Activated CD4-positive, alpha-beta T cell treated with anti-CD3 and anti-CD28 coated beads, Interleukin-2, Interleukin-6, amounts not matched to agents 100 ng/mL and 50 ng/mL, durations not matched to agents 16 hours and 8 hours (primary cell): ENCODE measurements at places on chromosomes 1 and 21.

- DNase-seq, result no peak
These were observed 125.9 kb upstream of the ESRRG start for GRCh38 chr1:216849146-216849545.

GRCh38 chr1:160637821-160638539 is 8.9 kb downstream of the SLAMF1 start:
- peak; percentile 85 for DNase-seq

GRCh38 chr1:173062150-173062938 is 11.6 kb upstream of the TNFSF18 start:
- DNase-seq, result no peak

DNA sequence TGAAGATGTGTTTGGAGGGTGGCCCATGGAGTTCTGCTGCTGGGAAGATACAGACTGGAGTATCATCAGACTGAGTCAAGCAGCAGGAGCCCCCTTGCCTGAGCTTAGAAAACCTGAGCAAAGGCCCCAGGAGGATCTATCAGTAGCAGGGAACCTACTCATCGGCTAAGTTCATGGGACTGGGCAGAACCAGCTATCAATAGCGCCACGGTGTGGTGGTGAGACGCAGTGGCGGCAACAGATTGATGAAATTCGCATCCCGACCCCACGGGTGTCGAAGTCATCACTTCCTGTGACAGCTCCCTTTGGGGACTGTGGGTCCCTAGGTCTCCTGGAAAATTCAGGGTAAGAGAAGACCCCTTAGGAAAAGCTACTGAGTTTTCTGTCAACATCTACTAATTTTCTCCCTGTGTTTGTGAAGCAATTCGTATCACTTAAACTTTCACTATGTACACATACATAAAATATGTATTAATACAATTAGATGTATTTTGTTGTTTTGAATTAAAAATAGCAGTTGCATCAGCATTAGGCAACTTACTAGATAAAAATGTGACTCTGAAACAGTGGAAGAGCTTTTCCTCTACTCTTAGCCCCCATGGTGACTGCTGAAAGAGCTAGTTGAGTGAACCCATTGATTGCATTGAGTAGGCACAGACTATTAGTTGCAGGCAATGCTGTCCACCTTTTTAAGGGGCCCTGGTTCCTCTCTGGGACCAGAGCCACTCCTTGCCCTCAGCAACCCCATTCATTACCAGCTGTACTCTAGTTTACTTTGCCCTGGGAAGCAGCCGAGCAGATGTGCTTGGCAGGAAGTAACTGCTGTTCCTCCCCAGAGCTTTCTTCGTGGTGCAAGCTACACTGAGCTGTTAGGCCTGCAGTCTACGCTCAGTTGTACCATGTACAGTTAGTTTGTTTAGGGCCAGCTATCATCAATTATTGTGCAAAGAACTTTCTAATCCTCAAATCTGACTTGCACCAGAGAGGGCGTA is 7.3 kb upstream of the CACNA1S start:
- DNase-seq, result peak; percentile 65

DNA sequence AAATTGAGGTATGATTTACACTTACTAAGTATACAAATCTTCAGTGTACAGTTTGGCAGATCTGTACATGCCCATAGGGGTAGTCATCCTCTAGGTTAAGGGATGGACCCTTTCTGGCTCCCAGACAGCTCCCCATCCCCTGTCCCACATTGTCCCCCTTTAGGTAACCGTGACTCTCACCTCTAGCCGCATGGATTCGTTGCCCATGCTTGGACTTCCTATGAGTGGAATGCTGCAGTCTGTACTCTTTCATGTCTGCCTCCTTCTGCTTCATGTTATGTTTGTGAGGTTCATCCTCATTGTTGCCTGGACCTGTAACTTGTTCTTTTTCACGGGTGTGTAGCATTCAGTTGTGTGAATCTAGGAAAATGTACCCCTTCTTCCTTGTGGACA is 20.3 kb downstream of the SLC37A1 start:
- no peak for DNase-seq

DNA sequence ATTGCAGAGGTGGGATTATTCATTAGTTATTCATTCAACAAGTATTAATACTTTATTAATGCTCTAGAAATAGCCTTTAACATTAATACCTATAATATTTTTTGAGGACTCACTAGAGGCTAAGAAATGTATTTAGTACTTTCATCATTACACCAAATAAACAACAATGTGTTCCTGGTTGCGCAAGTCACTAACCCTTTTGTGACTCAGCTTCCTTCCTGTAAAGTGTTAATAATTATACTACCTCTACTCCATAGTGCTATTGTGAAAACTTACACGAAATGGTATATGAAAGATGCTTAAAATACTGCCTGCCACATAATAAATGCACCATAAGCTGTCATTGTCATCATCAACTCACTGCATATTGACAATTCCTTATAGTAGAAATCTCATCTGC is 431.0 kb downstream of the DPYD start:
- peak; percentile 12 for DNase-seq

DNA sequence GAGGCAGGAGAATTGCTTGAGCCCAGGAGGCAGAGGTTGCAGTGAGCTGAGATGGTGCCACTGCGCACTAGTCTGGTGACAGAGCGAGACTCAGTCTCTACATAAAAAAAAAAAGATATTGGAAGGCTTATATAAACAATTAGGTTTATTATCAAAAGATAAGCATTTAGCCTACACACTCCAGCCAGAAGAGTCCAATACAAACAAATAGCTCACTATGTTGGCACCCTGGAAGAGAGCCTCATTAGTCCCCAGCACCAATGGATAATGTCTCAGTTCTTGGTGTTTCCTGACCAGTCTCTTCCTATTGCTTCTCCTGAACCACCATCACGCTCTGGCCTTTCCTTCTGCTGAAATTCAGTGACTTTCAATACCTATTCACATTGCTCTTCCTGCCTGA is 48.6 kb upstream of the ATP1A1 start:
- no peak for DNase-seq

DNA sequence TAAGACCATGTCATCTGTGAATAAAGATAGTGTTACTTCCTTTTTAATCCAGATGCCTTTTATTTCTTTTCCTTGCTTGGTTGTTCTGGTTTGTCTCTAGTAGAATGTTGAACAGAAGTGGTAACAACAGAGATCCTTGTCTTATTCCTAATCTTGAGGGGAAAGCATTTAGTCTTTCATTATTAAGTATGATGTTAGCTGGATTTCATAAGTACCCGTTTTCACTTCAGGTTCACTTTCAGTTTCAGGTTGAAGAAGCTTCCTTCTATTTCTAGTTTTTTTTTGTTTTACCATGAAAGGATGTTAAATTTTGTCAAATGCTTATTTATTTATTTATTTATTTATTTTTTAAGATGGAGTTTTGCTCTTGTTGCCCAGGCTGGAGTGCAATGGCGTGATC is 22.3 kb upstream of the AGPAT3 start:
- DNase-seq, result peak; percentile 52

DNA sequence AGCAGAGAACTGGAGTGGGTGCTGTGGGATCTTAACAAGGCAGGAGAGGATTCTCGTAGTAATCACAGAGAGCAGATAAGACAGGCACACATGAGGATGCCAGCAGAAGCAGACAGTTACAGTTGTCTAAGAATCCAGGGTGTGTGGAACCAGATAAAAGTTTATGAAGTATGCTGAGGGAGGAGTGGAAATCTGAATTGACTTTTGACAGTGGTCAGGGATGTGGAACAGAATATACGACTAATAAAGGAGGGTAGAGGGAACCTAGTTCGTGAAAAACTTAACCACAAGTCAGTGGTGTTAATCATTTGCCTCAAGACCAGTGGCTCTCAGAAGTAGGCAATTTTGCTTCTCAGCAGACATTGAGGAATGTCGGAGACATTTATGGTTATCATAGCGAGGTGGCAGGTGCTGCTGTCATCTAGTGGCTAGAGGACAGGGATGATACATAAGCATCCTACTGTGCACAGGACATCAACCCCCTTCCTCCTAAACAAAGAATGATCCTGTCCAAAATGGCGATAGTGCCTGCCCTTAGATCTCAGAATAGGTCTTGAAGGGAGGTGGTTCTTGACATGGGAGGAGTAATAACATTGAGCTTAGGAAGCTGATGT is 3.0 kb downstream of the LRRC8D start:
- no peak for DNase-seq

DNA sequence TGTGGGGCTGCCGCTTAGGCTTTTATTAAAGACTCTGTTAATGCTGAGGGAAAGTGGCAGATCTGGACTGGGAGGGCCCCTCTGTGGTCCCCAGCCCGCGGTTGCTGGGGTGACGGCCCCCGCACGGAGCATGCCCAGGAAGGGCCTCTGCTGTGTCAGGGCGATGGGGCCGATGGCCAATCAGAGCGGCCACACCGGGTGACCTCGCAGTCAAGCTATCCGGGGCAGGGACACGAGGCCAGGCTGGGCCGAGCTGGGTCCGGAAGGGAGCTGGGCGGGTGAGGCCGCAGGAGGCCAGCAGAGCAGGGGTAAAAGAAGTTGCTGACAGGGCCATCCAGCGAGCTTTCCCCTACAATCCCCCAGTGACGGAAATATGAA is 145.1 kb downstream of the CASZ1 start:
- no peak for DNase-seq

DNA sequence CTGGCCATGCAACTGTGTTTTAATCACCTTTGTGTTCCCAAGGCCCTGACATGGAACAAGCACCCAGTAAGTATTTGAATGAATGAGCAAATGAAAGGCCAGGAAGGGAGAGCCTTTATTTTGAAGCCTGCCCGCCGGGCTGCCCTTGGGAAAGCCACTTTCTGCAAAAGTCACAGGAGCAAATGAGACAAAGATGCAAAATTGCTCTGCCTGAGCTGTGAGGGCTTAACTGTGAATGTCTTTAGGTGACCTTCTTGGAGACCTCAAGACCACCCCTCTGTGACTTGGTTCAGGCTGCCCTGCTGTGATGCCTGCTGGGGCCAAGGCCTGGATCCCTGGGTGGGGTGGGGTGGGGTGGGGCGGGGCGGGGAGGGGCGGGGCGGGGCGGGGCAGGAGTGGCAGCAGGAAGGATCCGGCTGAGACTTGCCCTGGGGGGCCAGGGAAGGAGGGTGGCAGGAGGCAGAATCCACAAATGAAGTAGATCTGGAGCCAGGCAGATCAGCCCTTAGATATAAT is 54.0 kb downstream of the RUNX3 start:
- DNase-seq, result no peak

DNA sequence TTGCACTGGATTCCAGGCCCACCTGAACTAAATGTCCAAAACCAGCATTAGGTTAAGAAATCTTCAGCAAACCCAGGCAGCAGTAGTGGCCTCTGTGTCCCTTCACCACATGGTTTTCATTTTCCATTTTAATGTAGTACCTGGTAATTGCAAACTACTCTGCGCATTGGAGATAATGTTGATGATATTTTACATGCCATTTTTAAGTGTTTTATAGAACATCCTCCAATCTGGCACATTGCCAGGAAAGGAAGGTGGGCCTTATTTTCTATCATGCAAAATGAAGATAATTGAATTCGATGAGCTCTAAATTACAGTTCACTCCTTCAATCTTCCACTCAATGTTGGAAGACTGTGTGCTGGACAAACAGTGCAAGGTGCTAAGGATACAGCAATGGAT is 89.5 kb downstream of the ZC3H11B start:
- no peak for DNase-seq

DNA sequence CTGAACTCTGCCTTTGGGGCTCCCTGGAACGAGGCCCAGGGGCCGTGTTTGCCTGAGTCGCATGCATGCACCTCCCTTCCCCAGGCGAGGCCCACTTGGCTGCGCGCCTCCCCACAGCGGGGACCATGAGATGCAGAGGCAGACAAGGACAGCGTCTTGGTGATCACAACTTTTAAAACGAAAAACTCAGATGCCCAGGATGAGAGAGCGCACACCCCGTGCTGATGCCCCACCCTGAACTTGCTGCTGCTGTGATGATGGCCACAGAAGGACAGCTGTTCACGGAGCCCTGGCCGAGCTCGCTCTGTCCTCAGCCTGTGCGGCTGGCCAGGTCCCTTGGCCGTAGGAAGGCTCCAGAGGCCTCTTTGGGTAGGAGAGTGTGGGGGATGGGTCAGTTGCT is 11.4 kb upstream of the PRMT2 start:
- DNase-seq, result no peak

- DNase-seq, result no peak
These were observed 149.2 kb downstream of the OMA1 start for GRCh38 chr1:58397187-58397820.

GRCh38 chr1:209783386-209783785 is 973 bp downstream of the C1orf74 start:
- DNase-seq, result no peak

DNA sequence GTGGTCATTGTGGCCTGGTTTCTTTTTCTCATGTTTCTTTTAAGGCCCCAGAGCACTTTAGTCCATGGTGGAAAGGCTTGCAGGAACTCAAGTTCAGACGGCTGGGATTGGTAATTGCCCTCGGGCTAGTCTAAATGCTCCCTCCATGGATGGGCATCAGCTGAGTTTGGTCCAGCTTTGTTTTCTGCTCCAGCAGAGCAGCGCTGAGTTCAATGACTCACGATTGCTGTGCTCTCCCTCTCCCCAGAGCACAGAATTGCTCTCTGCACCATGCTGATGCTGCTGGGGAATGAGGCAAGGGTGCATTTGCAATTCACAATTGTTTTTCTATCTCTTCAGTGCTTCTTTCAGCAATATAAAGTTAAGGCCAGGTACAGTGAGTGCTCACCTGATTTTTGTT is 1.8 kb upstream of the OR2T6 start:
- DNase-seq, result no peak

DNA sequence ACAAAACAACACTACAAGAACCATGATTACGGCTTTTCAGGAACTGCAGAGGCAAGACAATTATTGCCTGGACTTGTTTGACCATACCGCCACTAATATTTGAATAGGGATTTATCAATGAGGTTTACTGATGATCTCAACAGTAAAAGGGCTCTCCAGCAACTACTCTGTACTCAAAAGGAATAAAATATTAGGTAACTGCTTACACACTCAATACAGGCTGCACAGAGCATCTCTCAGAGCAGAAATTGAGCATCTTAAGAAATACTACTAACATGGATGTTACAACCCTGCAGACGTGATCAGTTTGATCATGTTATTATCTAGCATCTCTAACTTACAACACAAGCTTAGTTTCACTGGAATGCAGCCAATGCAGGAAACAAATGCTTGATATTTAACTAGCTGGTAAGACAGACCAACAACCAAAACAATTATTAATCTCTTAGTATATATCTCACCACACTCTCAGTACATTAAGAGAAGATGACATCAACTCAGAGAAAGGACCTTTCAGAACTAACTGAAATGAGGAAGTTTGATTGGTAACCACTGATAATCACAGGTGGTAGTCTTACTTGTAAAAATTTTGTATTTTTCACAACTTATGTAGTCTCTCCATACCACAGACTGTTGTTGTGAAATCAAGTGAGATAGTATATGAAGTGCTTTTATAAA is 52.2 kb downstream of the PUM1 start:
- DNase-seq, result no peak

DNA sequence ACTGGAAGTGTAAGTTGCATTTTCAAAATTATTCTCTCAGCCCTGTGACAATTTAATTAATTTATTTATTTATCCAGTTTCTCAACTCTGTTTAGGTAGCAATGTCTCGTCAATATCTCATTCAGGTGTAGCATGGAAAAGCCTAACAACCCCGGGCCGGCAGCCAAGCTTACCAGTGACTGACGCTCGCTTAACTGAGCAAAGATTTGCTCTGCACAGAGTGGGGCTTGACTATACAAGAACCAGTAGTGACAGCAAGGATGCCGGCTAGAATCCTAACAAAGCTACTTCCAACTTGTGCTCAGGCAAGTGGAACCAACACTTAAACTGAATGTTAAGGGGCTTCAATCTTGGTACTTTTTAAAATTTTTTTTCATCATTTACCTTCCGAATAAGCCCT is 80.9 kb upstream of the ESRRG start:
- no peak for DNase-seq

- no peak for DNase-seq
These were observed 61.2 kb upstream of the ABCG1 start for GRCh38 chr21:42157606-42158310.
